ENCODE measurements at places on chromosomes 12 and 14.

GRCh38 chr14:89377544-89377943, 39.5 kb downstream of the FOXN3 start:
- DNase-seq, result no peak

GRCh38 chr12:17214929-17215328, 609.0 kb upstream of the LMO3 start:
- DNase-seq, result no peak

- DNase-seq, result no peak
Observed at GRCh38 chr12:26966842-26967241, 28.6 kb downstream of the FGFR1OP2 start.

- DNase-seq, result no peak
Observed at GRCh38 chr12:43978556-43978955, 142.7 kb downstream of the TMEM117 start.

GRCh38 chr14:104531421-104532190, 48.0 kb upstream of the C14orf180 start:
- DNase-seq, result no peak

- no peak for DNase-seq
Observed at GRCh38 chr12:57240926-57241401, 10.0 kb downstream of the STAC3 start.

- DNase-seq, result no peak
Observed at GRCh38 chr12:114241973-114242434, 163.9 kb downstream of the TBX5 start.

- DNase-seq, result no peak
Observed at GRCh38 chr12:108686780-108687179, 44.5 kb downstream of the CORO1C start.

DNA sequence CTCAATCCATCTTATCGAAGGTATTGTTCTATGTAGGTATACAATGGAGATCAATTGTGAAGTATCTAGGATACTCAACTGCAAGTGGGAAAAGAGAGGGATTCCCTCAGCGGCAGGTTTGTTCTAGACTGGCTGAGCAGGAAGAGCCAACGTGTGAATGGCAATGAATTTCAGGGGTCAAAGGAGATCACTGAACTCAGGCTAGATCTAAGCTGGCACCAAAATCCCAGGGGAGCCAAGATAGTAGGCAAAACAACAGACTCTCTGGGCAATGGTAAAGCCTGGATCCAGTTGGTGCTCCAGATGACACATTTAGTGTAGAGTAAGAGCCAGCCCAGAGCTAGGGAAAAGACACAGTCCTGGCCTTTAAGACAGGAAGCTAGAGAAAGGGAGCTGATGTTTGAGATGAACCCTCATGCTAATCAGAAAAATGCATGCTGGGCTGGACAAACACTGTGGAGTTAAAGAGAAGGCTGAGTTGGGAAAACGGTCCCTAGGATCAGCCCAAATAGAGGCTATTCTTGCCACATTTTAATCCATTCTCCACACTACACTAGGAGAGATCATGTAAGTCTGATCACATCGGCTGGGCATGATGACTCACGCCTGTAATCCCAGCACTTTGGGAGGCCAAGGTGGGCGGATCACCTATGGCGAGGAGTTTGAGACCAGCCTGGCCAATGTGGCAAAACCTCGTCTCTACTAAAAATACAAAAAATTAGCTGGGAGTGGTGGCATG, 45.6 kb downstream of the EFCAB11 start:
- no peak for DNase-seq

- DNase-seq, result peak; percentile 42
Observed at GRCh38 chr12:62934239-62934798, 631 bp downstream of the PPM1H start.

DNA sequence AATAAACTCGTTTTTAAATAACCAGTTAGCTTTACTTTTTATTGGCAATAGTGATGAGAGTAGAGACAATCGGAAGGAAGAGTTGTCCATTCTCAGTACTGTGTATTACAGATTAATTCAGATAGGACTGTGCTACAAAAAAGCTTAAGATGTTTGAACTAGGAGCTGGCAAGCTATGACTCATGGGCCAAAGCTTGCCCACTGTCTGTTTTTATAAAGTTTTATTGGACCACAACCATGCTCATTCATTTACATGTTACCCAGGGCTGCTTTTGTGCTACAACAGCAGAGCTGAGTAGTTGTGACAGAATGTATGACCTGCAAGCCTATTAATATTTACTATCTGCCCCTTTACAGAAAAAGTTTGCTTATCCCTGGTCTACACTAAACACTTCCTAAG, 19.4 kb downstream of the GNS start:
- peak; percentile 22 for DNase-seq

- DNase-seq, result no peak
Observed at GRCh38 chr12:19065223-19065622, 64.3 kb upstream of the PLEKHA5 start.

- DNase-seq, result no peak
Observed at GRCh38 chr12:122474324-122474716, 26.4 kb downstream of the ZCCHC8 start.

DNA sequence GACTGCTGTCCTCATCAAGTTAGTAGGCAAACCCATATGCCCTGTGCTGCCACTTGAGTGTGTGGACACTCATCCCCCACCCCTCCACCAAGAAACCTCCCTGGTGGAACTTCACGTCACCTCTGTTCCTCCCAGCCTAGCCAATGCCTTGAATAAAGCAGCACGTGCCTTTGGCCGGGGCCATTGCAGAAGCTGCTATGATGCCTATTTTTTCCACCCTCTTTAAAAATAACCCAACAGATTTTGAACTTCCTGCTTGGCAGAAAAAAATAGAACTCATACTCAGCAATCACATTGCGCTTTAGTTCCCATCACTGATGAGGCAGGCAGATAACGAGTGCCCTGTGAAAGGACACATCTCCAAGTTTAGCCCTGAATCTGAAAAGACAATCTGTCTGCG, 23.1 kb upstream of the PWP1 start:
- no peak for DNase-seq

- DNase-seq, result peak; percentile 58
Observed at GRCh38 chr12:57124261-57124877, 3.9 kb upstream of the LRP1 start.

GRCh38 chr12:92098594-92099380, 46.9 kb downstream of the BTG1 start:
- no peak for DNase-seq

DNA sequence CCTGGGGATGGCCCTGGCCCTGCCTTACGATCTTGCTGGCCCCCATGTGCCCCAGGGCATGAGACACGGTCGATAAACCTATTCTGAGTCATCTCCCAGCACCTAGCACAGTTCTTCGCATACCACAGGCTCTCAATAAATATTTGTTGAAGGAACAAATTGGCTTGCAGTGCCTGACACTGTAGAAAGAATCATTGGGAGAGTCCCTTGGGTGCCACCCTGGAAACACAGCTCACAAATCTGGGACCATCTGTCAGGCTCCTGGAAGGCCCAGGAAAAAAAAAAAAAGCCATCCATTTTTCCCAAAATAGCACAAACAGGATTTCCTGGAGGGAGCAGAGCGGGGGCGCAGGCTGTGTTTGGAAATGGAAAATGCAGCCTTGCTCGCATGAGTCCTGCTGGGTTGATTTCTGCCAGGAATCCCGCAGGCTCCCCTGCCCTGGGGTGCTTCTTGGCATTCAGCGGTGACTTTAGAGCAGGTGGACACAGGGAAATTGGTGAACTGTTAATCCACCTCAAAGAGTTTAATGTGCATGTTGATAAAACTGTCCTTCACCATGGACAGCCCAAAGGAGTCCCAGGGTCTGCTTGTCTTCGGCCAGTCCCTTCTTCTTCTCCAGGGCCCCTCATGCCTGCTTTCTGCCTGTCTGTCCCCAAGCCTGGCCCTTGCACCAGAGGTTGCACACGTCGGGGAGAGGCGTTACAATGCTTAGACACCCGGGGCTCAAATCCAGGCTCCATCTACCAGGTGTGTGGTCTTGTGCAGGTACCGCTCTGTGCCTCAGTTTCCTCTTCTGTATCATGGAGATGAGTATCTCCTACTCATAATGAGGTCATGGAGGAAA, 106.1 kb upstream of the RFLNA start:
- DNase-seq, result peak; percentile 41

GRCh38 chr12:90939382-90939781, 15.6 kb downstream of the CCER1 start:
- DNase-seq, result peak; percentile 46

DNA sequence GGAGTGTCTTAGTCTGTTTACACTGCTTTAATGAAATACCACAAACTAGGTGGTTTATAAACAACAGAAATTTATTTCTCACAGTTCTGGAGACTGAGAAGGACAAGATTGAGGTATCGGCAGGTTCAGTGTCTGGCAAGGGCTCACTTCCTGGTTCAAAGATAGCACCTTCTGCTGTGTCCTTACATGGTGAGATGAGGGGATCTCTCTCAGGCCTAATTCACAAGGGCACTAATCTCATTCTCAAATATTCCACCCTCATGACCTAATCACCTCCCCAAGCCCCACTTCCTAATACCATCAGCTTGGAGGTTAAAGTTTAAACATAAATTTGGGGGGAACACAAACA, 35.0 kb upstream of the PLEK2 start:
- DNase-seq, result no peak

DNA sequence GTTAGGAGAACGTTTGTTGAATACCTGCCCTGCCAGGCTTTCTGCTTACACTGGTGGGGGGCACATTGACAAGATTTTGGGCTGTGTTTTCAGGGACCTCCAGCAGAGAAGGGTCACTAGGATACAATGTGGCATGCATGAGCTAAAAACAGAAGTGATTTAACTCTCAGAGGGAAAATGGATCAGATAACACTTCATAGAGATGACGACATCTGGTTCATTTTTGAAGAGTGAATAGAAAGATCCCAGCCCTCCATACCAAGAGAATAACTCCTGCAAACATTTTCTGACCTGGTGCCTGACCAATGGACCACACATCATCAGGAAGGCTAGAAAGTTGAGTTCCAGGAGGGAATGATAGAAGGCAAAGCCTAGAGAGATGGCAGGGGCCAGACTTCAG, 33.7 kb downstream of the CKB start:
- no peak for DNase-seq

DNA sequence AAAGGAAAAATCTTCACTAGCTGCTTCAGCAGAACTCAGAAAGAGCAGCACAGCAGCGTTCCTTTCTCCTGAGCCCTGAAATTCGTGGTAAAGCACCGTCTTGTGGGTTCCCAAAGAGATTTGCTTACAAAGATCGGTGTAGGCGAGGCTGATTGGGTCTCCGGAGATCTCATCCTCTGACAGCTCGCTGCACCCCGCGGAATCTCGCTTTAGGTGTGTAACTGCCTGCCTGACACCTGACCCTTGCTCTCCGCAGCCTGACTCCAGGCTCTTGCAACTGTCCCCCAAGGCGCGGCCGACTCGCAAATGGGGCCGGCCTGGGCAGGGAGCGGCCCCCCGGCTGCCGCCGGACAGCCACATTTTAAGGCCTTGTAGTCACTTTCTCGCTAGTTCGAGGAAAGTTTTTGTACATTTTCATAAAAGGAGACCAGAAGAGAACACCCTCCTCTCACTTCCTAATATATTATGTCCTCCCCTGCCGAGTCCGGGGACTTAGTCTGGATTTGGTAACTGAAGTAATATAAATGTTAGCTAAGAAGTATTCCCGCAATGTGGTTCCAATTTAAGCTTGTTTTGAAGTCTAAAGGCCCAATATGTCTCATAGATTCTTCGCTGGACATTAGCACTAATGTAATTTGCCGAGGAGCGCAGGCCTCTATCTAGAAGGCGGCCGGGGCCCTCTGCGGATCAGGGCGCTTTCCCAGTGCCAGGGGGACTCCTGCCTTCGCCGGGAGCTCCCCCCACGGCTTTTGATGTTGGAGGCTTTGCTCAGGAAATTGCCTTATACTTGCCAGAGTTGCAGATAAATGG, 177.3 kb upstream of the CDKN3 start:
- no peak for DNase-seq

- no peak for DNase-seq
Observed at GRCh38 chr14:54310151-54310850, 86.5 kb upstream of the CDKN3 start.

- DNase-seq, result no peak
Observed at GRCh38 chr14:96953875-96954185, 156.6 kb downstream of the VRK1 start.

DNA sequence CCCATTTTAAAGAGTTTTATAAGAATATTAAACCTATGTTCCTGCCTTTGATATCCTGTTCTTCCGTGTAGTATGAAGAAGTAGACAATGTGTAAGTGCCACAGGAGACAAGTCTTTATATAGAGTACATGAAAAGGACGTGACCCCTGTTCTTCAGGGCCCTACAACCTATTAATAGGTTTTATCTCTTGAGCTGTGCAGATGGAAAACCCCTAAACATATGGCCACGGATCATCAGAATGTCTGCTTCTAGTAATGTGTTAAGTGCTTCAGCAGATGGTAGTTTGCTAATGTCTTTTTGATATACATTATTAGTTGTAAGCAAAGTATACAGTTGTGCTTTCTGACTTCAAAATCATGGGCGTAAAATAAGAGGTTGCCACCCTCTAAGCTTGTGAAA, 228.5 kb downstream of the PTPRO start:
- DNase-seq, result no peak

DNA sequence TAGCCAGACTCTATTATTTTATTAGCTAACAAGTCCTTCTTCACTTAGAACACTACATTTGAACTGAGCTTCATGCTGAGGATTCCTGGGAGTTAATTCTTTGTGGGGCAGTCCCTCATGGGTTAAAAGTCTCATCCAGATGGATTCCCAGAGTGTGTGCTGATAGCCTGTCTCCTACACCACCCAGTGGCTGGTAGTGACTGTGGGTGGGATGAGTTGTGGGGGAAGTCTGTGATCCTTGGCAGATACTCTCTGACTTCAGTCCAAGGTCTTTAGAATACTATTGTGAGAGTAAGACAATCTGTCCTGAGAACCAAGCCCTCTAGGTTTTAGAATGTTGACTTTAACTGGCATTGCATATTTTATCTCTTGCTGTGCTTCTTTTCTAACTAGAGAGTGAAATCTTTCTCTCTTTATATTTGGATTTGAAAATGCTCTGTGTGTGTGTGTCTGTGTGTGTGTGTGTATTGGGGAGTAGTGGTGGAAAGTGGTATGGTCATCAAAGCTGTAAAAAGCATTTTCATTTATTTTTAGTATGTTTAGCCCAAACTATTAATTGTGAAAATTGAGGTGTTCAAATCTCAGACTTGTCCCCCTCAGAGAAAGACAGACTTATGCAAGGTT, 37.3 kb downstream of the AKAP6 start:
- peak; percentile 75 for DNase-seq

- no peak for DNase-seq
Observed at GRCh38 chr12:3302401-3303041, 188.5 kb upstream of the PRMT8 start.

GRCh38 chr14:71193663-71194062, 286.4 kb downstream of the PCNX1 start:
- no peak for DNase-seq

GRCh38 chr12:106271575-106272505, 24.0 kb upstream of the CKAP4 start:
- no peak for DNase-seq

All from NCI-H226 (cell line).